ENCODE measurements at places on chromosomes 7 and 10. TPM values are rescaled to one million over a fixed set of nuclear protein-coding genes. Genes with fewer than 3 reads are reported as not detected.
A peak's percentile ranks its signal among the peaks of the same experiment; 100 is the strongest.

GRCh38 chr7:30034501-30034900, 6.3 kb downstream of the PLEKHA8 start:
- H3K4me3 ChIP-seq, result no peak overlapping the region
- no peak for DNase-seq
- no peak overlapping the region for H3K27ac ChIP-seq
- no peaks in the 10 kb centered on the region for H3K27me3 ChIP-seq

DNA sequence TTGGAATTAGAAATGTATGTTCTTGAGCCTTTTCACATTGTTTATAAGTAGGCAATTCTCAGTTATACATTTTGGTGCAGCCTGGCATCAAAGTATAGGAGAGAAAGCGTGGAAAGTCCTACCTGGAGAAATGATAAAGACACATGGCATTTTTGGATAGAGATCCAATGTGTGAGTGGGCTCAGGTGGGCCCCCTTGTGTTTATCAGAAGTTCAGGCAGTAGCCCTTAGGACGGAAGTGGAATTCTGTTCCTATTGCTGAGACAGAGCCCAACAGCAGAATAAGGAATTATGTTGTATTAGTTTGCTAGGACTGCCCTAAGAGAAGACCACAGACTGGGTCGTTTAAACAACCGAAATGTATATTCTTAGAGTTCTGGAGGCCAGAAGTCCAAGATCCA, 85.2 kb upstream of the AMPH start:
- DNase-seq, result no peak
- H3K27me3 ChIP-seq, result no peaks in the 10 kb centered on the region
- H3K4me3 ChIP-seq, result no peak overlapping the region
- H3K4me1 ChIP-seq, result peaks cover 8% of the 10 kb centered on the region

DNA sequence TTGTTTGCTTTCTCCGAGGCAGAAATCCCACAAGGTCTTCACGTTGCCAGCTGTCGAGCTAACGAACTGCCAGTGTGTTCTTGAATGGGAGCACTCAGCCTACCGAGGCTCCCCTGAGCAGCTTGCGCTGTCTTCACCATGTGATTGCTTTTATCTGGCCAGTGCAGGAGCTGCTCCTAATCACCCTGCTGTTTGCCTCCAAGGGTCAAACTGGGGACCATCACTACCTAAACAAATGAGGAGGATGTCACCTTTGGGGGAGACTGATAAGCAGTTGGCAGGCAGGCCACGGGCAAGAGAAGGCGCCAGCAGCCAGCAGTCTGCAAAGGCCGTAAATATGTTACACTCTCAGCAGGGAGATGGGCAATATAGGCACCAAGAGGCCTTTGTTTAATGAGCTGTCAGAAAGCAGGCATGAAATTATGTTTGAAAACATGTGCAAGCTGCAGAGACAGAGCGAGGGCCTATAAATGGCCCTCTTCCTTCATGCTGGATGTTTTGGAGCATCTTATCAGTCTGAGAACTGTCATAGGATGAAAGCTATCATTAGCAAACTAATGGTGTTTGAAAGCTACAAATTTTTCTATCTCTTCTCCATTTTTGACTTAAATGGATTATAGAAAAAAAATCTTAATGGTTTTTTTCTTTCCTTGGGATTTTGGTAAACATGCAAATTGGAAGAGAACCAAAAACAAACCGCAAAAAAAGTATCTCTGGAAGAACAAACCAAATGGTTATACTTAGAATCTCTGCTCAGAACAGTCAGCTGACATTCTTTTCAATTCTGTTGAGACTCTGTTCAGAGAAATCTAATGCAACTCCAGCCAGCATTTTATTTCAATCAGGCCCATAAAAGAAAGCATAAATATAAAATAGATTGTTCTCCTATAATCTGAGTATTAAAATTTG, 267.3 kb upstream of the NPVF start:
- no peak overlapping the region for H3K27ac ChIP-seq
- H3K4me1 ChIP-seq, result peaks cover 31% of the 10 kb centered on the region
- H3K4me3 ChIP-seq, result no peak overlapping the region
- no peak for DNase-seq
- H3K27me3 ChIP-seq, result no peaks in the 10 kb centered on the region

DNA sequence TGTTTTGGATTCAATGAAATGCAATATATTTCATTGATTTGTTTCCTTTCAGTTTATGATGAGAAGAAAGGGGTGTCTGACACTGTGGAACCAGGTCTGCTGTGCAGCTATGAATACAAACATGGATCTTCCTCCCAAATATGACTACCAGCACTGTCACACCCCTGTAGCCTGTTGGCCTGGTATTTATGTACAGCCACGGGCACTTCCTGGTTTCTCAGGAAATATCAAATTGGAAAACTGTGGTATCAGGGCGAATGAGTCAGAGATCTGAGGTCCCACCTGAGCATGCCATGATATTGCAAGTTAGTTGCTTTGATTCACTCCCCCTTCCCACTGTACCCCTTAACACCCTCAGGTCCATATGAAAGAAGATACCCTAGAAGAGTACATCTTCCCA, 87.8 kb downstream of the DNMBP start:
- no peak for DNase-seq
- H3K4me3 ChIP-seq, result peak overlapping the region; percentile 43
- peaks cover 52% of the 10 kb centered on the region for H3K4me1 ChIP-seq
- H3K27me3 ChIP-seq, result peaks cover 2% of the 10 kb centered on the region
- H3K36me3 ChIP-seq, result peaks cover 7% of the 10 kb centered on the region
- no peak overlapping the region for H3K27ac ChIP-seq

Gene SRRM3
- total RNA-seq, result 27.1 TPM
